Osteocyte (in vitro differentiated cells): ENCODE measurements at places on chromosomes 11 and 22. TPM values are rescaled to one million over a fixed set of nuclear protein-coding genes. Genes with fewer than 3 reads are reported as not detected.

GRCh38 chr11:33182246-33182878 lies 21.1 kb upstream of the CSTF3 start:
- no peaks in the 10 kb centered on the region for H3K4me1 ChIP-seq
- no peak overlapping the region for H3K4me3 ChIP-seq
- no peaks in the 10 kb centered on the region for H3K36me3 ChIP-seq
- H3K27me3 ChIP-seq = no peaks in the 10 kb centered on the region
- H3K27ac ChIP-seq = no peak overlapping the region
- DNase-seq = no peak

DNA sequence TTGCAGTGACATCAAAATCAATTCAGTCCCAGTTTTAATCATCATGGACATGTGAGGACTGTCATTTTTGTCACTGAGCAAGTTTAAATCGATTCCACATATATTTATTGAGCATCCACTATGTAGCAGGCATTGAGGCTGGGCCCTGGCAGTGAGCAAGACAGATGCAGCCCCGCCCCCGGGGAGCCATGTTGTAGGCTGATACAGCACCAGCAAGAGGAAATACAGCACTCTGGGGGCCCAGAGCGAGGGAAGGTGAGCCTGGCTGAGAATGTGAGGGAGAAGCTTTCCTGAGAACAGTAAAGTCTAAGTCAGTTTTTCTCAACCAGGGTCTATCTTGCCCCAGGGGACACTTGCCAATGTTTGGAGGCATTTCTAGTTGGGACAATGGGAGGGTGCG lies 108.6 kb upstream of the ASPHD2 start:
- H3K27ac ChIP-seq = peak overlapping the region; percentile 3
- H3K27me3 ChIP-seq = peaks cover 4% of the 10 kb centered on the region
- peaks cover 27% of the 10 kb centered on the region for H3K4me1 ChIP-seq
- no peak overlapping the region for H3K4me3 ChIP-seq
- DNase-seq = no peak
- no peaks in the 10 kb centered on the region for H3K36me3 ChIP-seq

SAA1 gene
- not detected in 2 replicates for total RNA-seq

MUC2 gene
- total RNA-seq = not detected in 2 replicates
